ENCODE measurements at places on chromosomes 13 and 19. TPM values are rescaled to one million over a fixed set of nuclear protein-coding genes. Genes with fewer than 3 reads are reported as not detected.

Gene MAST1
- total RNA-seq: 0.79 TPM

DNA sequence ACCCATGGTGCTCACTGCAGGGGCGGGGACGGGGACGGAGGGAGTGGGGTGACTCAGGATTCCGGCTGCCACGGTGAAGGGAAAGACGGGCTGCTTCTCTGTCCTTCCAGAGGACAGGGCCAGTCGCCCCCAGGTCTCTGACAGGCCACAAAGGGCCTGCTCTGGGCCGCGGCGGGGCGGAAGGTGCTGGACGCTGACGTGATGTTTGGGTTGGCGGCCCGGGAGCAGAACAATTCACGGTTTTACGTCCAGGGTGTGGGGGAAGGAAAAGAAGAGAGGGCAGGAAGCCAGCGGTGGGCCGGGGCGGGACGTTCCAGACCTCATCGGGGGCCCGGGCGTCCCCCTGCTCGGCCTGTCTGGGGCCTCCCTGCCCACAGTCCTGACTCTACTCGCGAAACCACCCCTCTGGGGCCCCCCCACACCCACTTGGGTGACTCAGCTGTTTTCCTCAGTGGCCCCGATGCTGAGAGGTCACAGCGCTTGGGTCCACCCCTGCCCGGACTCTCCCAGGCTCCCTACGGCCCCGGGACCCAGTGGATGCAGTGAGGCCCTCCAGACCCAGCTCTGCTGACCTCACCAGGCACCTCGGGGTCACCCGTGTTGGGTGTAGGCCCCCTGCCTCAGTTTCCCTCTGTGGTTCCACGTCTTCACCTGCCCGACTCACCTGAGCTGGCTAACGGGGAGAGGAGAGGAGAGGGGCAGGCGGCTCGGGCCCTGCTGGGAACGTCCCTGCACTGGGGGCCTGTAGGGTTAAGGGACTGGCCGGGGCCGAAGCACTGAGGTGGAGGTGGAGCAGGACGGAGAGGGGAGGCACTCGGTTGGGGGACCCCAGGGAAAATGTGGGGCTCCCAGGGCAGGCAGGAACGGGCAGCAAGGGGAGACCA lies 29.2 kb downstream of the PIP5K1C start:
- DNase-seq: no peak

Gene NKPD1
- 2.4 TPM for total RNA-seq

DNA sequence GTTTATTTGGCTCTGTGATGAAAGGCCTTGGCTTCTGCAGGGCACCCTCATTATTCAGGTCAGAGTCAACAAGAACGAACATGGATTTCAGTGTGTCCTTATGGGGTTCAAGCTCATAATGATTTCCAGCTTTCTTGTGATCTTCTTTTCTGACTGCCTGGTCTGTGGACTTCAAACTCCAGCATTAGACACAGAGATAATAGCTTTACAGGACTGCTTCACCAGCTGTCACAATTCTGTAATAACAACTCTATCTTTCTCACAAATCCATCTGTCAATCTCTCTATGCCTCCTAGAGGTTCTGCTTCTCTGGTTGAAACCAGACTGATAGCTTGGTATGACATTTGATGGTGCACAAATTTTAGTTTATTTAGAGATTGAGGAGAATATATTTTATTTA lies 13.1 kb upstream of the SLITRK6 start:
- no peak for DNase-seq

- DNase-seq: peak; percentile 59
Measured at GRCh38 chr19:32404933-32405430, 588 bp upstream of the DPY19L3 start.

- no peak for DNase-seq
Measured at GRCh38 chr19:13117176-13117771, 734 bp upstream of the TRMT1 start.

DNA sequence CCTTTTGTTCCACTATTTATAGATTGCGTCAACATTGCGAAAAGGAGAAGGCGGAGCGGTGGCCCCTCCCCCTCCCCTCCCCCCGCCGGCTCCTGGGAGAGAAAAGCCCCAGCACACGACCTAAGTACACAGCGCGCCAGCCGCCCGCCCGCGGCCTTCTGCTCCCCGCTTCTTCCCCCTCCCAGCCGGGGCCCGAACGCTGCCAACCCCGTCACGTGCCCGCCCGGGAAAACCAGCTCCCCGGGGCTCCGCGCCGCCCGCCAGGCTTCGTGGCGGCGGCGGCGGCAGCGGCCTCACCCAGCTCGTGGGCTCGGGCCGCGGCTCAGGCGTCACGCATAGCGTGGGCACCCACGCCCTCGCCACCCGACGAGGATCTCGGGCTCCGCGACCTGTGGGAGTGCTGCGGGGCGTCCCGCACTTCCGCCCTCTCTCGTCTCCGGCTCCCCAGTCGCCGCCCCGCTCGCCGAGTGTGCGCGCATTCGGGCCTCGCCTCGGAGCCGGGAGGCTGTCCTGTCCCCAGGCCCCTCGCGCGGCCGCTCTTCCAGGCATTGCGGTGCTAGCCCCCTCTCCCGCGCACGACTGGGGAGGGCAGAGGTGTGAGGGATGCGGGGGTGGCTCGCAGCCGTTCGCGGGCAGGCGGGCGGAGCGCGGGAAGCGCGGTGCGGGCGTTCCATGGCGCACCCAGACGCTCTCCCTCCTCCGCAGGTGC lies 110.5 kb downstream of the KCNRG start:
- peak; percentile 89 for DNase-seq

Gene NBEA
- 0.54 TPM for total RNA-seq

DNA sequence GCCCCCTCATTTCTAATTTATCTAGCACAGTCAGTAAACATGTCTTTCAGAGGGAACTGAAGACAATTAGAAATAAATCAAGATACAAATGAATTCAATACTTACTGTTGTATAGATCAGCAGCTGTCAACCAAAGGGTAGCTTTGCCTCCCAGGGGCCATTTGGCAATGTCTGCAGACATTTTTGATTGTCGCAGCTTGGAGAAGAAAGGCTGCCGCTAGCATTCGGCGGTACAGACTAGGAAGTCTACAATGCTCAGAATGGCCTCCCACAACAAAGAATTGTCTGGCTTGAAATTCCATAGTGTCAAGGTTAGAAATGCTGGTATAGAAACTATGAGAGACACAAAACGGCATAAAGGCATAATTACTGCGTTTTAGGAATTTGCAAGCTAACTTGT lies 91.6 kb downstream of the RGCC start:
- no peak for DNase-seq

DNA sequence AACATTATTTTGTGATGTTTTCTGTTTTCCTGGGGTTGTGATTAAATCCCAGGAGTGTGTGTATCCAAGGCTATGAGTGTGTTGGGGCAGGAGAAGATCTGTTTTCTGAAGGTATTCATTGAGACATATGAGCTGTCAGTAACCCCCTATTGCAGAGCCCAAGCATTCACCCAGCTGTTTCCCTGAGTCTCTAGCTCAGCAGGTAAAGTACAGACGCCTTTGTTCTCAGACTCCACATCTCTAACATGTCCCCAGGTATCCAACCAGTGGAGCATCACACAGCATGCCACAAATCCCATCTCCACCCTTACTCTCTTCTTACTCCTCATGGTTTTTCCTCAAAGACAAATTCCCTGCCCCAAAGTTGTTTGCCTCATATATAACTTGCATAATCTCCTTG lies 213.6 kb downstream of the PCDH20 start:
- DNase-seq: no peak

Gene NLRP11
- total RNA-seq: 0.26 TPM

GRCh38 chr19:18672606-18673337 lies 10.7 kb upstream of the CRTC1 start:
- no peak for DNase-seq

DNA sequence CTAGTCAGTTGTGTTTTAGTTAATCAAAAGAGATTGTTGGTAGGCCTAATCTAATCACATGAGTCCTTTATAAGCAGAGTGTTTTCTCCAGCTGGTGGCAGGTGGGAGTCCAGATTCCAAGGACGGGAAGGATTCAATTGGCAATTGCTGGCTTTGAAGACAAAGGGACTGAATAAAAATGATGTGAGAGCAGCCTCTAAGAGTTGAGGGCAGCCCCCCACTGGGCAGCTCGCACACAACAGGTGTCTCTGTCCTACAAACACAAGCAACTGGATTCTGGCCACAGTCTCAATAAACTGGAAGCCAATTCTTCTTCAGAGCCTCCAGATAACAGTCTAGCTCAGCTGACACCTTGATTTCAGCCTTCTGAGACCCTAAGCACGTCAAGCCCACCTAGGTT lies 915.2 kb downstream of the PCDH9 start:
- no peak for DNase-seq

DNA sequence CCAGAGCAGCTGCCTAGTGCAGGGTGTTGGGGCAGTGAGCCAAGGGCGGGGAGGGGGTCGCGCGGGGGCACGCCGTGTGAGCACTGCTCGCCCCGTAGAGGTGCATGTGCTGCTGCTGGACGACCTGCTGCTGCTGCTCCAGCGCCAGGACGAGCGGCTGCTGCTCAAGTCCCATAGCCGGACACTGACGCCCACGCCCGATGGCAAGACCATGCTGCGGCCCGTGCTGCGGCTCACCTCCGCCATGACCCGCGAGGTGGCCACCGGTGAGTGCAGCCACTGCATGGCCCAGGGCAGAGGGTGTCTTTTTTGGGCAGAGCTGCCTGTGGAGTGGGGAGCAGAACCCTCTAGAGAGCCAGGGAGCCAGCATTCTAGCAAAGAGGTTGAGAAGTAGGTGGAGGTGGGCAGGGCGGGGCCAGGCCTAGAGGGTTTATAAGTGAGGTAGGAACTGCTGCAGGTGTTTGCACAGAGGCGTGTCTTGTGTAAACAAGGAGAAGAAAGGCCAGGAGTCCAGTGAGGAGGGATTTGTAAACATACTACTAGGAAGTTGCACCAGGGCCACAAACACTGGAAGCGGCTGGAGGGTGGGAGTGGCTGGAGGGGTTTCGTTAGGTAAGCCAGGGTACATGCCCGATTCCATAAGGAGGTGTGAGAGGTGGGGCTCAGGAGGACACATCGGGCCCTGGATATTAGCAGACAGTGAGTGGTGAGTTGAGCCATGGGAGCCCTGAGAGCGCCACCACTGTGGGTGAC lies 21.3 kb downstream of the ARHGEF1 start:
- peak; percentile 97 for DNase-seq

DNA sequence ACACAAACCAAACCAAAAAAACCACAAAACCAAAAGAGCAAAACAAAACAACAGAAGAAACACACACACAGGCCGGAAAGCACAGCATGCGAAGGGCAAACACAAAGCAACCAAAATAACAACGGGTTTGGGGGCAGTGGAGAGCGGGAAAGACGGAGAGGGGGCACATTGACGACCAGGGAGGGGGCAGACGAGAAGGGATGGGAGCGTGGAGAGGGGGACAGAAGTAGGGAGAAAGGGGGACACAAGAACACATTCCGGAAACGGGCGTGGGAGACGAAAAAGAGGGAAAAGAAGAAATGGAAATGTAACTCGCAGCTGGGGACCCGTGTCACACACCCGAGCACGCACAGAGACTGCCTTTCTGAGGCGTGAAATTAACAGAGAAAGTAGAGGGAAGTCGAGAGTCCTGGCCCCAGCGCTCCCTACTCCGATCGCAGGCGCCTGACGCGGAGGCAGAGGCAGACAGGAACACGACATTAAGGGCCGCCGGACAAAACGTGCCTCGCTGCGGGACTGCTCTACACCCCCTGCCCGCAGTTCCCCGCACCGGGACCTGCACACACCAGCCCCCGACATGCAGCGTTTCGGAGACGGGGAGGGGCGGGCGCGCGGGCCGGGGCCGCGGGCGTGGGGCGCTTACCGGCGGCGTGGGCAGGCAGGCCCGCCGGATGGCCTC lies 652 bp downstream of the POU4F1 start:
- DNase-seq: no peak

- peak; percentile 80 for DNase-seq
Measured at GRCh38 chr19:17855280-17856152, 4.2 kb upstream of the RPL18A start.

DNA sequence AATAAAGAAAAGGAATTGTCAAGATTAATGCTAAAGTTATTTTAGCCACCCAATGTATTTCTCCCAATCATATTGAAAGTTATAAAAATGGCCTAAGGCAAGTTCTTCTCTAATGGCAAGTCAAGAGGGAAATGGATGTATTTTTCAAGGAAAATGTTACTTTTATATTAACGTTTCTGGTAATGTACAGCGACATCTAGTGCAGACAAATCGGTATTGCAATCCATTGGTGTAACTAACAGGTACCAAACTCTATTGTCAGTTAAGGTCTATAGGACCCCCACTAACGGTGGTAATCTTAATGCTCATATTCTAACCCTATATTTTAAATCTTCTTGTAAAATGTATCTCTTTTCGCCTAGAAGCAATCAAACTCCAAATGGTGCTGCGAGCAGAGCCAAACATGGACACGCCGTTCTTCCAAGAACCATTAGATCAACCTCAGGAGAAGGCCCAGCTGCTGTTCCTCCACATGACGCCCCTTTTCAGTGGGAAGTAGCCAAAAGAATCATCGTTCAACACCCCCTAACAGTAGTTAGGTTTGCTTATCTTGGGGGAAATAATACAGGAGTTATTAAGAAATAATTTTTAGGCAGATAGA lies 98.5 kb upstream of the PABPC3 start:
- DNase-seq: peak; percentile 50

DNA sequence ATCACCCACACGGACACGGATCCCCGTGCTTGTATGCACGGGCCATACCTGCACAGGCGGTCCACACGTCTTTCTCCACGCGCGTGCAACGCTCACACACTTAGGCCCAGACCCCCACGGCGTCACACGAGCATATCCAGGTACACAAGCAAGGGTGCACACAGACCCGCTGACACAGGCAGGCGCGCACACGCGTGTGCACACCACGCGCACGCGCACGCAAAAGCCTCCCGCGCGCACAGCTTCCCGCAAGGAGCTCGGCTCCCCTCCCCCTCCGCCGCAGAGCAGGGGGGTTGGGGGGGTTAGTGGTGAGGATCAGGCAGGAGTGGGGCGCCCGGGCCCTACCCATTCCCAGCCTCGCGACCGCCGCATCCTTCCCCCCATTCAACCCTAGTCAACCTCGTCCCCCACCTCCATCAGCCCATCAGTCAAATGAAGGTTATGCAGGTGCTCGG lies 407 bp downstream of the RAB3A start:
- no peak for DNase-seq

GRCh38 chr13:98182589-98182988 lies 5.5 kb upstream of the RNF113B start:
- DNase-seq: no peak

Gene TDRD12
- 0.30 TPM for total RNA-seq

Gene ERICH6B
- not detected for total RNA-seq

DNA sequence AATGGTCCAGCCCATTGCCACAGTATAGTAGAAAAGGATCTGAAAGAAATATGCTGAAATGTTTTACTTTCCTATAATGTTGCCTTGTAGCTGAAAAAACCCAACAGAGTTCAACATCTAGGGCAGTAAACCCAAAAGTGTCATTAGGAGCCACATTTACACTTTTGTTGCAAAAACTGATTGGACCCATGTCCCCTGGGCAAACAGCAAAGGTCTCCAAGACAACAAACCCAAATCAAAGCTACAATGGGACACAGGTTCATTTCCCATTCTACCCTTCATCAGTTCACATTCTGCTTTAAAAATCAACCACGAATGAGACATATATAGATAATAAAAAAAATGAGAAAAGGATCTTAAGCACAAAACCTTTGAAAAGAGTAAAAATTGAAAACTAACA lies 744.8 kb downstream of the PCDH17 start:
- no peak for DNase-seq

GRCh38 chr19:14114854-14115253 lies 2.7 kb downstream of the PRKACA start:
- no peak for DNase-seq

GRCh38 chr13:27792393-27793218 lies at the start of gene GSX1:
Gene GSX1 (plus strand): TSS chr13:27792483. CDS start chr13:27792691, 208 bp downstream.
- DNase-seq: peak; percentile 78
